HFF-Myc (cell line): ENCODE measurements at places on chromosomes 12 and 14.
A peak's percentile ranks its signal among the peaks of the same experiment; 100 is the strongest.

- DNase-seq = no peak
Observed at GRCh38 chr12:104942075-104942474, 16.0 kb downstream of the SLC41A2 start.

GRCh38 chr12:81350309-81350708 is 272.4 kb downstream of the ACSS3 start:
- DNase-seq = no peak

DNA sequence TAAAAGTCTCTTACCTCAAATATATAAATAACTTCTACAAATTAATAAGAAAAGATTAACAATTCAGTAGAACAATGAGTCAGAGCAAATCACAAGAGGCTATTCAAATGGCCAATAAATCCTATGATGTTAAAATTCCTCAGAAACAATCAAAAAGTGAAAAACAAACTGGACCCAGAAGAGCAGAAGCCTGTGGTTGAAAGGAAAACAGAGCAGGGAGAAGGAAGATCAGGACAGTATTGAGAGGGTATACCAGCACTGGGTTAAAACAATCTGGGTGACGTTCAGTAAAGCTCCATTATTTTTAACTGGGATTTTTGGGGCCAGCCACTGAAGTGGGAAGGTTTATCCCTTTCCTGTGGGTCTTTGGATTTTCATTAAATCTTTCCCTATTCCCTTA is 39.7 kb upstream of the PCED1B start:
- DNase-seq = no peak

GRCh38 chr12:92167075-92167474 is 21.4 kb upstream of the BTG1 start:
- DNase-seq = no peak

- no peak for DNase-seq
Observed at GRCh38 chr14:104724407-104724980, 465 bp downstream of the ADSS1 start.

DNA sequence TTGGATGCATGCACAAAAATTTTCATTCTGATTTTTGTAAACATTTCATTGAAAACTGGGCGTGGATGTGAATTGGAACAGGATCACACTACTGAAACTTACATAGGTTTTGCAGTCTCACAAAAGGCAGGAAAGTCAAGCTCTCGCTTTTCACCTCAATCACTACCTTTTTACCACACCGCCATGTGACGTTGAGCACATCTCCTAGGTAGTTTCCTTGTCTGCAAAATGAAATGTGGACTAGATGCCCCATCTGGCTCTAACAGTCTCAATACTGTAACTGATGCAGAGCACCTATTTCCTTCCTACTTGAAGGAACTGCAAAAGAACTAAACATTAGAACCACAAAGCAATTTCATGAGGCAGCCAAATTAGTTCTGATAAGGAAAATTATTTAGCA is 4.4 kb upstream of the YY1 start:
- DNase-seq = no peak

- no peak for DNase-seq
Observed at GRCh38 chr12:5694759-5695409, 250.2 kb downstream of the ANO2 start.

DNA sequence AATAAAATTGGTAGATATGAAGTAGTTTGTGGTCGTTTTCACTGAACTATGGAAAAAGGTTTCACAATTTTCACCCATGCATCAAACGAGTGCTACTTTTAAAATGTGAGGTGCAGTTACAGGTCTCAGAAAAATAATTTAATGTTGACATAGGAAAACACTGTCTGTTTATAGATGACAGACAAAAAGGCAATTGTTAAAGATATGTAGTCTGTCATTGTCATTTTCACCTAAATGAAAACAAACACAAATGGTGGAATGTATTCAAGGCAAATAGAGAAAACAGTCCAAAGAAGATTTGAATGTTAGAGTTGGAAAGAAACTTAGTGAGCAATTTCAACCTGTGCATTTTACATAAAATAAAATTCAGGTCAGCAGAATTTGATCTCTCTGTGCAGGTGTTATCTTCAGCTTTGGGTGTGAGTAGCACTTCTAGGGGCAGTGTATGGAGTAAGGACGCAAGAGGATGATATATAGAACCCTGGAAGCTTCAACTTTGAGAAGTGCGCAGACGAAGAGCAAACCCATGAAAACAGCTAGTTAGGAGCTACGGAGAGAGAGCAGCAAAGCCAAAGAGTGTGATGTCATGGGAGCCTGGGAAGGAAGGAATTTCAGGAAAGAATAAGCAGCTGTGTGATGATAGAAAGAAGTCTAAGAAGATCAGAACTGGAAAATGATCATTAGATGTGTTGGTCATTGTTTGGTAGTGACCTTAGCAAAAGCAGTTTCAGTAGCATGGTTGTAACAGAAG is 6.2 kb downstream of the RERG start:
- no peak for DNase-seq

DNA sequence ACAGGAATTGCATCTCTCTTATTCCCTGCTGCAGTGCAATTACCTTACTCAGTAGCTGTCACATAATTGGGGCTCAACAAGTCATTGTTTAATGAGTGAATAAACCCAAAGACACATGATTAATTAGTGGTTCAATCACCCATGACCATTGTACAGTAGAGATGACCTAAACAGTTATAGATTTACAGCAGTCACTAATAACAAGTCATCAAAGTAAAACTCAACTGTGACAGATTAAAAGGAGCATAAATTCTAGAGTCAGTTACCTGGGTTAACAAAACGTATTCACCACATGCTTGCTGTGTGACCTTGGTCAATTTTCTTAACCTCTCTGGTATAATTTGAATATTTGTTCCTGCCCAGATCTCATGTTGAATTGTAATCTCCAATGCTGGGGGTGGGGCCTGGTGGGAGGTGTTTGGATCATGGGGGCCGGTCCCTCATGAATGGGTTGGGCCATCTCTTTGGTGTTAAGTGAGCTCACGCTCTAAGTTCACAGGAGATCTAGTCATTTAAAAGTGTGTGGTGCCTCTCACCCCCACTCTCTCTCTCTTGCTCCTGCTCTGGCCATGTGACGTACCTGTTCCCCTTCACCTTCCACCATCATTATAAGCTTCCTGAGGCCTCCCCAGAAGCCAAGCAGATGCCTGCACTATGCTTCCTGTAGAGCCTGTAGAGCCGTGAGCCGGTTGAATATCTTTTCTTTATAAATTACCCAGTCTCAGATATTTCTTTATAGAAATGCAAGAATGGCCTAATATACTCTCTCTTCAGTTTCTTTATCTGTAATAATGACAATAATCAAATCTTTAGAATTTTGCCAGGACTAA is 141.9 kb upstream of the PLEKHG7 start:
- no peak for DNase-seq

GRCh38 chr12:125295550-125295949 is 230.3 kb downstream of the AACS start:
- DNase-seq = no peak

- DNase-seq = no peak
Observed at GRCh38 chr12:108447168-108447832, 67.8 kb upstream of the FICD start.

DNA sequence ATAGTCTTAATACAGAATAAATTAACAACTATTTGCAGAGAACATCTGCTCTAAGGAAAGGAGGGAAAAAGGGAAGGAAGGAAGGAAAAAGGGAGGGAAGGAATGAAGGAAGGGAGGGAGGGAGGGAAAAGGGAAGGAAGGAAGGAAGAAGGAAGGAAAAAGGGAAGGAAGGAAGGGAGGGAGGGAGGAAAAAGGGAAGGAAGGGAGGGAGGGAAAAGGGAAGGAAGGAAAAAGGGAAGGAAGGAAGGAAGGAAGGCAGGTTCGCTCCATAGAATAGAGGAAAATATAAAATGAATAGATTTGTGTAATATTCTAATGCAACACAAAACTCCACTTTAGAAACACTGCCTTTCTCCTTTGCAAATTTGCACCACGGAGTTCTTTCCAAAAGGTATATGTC is 16.6 kb downstream of the KICS2 start:
- no peak for DNase-seq

DNA sequence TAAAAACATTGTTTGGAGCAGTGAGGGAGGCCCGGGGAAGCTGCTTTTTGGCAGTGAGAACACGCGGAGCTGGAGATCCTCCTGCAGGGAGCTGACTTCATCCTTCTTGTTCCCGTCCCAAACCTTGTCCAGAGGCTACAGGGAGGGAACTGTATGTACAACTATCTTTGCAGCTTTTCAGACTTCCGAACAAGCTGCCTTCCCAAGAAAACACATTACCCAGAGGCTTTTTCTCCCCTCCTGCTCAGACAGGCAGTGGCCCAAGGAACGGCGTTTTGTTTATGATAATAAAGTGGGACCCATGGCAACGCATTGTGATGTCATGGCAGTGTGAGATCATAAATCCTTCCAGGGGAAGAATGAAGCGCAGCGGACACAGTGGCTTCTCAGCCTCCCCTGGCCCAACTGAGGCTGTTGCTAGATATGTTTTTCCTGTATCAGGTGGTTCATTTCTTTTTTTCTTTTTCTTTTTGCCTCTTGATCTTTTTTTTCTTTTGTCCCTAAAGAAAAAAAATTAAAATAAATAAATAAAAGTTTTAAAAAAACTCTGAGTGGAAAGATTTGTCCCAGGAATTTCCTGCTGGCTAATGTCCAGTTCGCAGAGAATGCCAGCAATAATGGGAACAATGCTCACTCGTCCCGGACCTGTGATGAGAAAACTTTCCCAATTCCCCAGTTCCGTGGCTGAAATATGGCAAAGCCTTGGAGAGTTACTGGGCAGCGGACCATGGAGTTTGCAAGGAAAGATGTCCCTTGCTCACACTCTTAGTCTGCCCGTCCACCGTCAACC is 103.4 kb upstream of the MAP1LC3B2 start:
- peak; percentile 90 for DNase-seq

- no peak for DNase-seq
Observed at GRCh38 chr12:54627304-54627703, 7.4 kb downstream of the LACRT start.

GRCh38 chr14:76564471-76565422 is 188.8 kb downstream of the ESRRB start:
- DNase-seq = no peak

DNA sequence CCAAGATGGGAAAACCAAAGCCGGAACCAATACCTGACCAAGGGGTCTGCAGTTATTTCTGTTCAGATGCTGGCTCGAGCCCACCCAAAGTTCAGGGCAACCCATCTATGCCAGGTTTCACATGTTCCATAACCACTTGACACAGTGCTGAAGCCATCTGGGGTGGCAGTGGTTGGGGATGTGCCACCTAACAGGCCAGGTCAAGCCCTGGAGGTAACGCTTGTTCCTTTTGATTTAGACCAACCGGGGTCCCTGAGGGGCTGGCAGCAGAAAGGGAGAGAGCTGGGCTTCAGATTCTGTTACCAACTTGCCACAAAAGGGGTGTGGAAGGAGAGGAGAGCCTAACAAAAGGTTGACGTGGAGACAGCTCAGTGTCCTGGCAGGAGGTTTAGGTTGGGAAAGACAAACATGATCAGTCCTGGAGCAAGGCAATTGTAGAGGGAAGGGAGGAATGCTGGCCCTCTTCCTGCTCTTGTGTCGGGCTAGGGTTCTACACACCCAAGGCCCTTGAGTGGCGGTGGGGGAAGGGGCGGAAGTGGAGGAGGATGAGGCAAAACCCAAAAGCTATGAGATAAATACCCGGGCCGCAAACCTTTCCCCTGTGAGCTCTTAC is 31.9 kb downstream of the CACNA2D4 start:
- no peak for DNase-seq

- DNase-seq = no peak
Observed at GRCh38 chr12:123543541-123543940, 10.0 kb upstream of the RILPL1 start.

DNA sequence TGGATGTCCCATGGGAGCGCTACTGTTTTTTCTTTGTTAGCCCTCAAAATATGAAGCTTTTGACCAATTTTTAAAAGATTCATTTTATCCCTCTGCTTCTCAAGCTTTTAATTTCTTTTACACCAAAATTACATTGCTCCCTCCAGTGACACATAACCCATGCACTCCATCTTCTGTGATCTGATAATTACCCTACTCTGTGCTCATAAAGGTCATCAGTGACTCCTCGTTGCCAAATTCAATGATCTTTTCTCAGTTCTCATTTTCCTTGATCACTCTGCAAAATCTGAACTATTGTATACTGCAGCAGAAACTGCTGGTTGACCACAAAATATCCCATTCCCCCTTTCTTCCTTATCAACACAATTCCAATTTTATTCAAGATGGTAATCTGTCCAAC is 8.7 kb upstream of the PTGDR start:
- DNase-seq = no peak

- no peak for DNase-seq
Observed at GRCh38 chr14:42013153-42013552, 406.5 kb downstream of the LRFN5 start.

DNA sequence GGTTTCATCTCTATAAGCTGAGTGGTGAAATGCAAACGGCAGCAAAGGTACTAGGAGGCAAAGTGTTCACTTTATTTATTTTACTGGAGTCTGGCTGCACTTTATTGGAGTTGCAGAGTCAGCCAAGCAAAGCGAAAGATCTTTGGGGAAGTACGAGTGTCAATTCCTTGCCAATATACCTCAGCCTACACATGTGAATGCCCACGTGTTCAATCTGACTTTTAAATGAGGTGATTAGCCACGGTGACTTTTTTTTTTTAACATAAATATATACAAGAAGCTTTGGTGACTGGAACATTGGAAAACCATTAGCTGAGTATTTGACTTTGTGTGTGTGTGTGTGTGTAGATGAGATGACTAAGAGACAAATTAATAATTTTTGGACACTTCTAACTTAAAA is 178.8 kb downstream of the NTS start:
- DNase-seq = no peak

DNA sequence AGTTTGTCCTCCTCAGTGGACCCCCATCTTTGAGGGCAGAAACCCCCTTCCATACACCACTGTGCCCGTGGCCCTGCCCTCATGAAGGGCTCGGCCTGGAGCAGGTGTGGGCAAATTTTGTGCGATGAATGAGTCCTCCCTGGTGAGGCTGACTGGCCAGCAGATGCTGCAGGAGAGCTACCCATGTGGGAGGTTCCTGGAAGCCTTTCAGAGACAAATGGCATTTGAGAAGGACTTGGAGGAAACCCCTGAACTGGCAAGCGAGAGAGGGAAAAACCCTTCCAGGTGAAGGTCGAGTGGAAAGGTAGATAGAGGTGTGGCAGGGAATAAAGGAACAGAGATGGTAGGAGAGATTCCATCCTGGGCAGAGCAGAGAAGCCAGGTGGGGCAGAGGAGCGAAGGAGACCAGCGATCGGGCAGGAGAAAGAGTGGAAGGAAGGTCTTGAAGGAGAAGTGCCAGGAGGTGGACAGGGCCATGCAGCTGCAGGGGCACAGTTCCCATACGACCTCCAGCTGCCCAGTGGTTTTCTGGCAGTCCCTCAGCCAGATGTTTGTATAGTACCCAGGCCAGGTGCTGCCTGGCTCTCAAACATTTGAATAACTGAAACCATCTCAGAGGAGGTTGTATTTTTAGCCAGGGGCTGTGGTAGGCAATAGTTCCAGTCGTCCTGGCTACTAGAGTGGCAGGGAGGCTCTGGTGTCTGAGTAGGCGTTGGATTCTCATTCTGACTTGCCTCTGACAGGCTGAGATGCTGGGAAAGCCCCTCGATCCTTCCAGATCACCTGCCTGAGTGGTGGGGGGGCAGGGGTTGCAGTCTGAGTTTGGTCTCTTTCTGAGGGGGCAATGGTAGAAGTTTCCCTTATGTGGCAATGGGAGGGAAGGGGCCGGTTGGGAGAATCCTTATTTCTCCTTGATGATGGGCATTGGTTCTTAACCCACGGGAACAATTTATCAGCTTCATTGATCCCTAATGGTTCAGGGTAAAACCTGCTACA is 40.1 kb downstream of the FBXL14 start:
- DNase-seq = no peak
